ENCODE measurements at places on chromosomes 11 and 22.

- DNase-seq: no peak
These were observed 1.9 kb downstream of the FBXO7 start for GRCh38 chr22:32476281-32477195.

GRCh38 chr11:72001834-72002591, 3.3 kb downstream of the IL18BP start:
- DNase-seq: no peak

- no peak for DNase-seq
These were observed 46.2 kb upstream of the CSTF3 start for GRCh38 chr11:33207408-33207985.

GRCh38 chr11:134452026-134452837, 40.2 kb upstream of the B3GAT1 start:
- no peak for DNase-seq

GRCh38 chr22:27989758-27990450, 70.8 kb upstream of the PITPNB start:
- no peak for DNase-seq

DNA sequence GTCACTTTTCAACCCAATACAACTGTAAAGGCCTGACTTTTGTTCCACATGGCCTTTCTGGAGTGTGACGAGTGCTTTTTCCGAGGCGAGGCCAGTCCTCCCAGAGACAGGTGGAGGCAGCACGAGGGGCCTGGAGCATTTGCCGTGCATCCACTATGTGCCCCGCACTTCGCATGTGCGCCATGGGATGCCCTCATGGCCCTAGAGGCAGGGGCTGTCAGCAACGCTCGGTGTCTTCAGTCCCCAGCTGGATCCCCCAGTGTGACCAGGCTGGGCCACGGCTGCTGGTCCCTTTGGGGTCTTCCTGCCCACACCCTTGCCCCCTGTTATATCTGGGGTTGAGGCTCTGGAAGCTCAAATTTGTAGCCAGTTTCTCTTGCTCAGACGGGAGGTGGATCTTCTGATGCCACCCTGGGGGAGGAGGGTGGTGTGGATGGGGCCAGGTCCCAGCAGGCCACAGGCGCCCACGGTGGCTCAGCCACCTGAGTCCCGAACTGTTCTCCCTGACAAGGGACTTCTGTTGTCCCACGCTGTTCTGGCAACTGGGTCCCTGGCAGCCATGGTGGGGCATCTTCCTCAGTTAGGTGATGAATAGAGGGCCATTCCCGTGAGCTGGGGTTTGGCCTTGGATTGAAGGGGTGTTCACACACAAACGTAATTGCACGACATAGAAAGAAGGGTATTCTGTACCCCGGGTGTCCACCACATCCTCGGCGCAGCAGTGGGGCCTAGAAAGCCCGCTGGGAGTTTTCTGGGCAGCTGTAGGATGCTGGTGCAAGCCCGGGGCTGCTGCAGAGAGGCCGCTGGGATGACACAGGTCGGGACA, 100.9 kb downstream of the CTTN start:
- DNase-seq: no peak

- DNase-seq: no peak
These were observed 30.8 kb downstream of the BLID start for GRCh38 chr11:122085264-122085663.

DNA sequence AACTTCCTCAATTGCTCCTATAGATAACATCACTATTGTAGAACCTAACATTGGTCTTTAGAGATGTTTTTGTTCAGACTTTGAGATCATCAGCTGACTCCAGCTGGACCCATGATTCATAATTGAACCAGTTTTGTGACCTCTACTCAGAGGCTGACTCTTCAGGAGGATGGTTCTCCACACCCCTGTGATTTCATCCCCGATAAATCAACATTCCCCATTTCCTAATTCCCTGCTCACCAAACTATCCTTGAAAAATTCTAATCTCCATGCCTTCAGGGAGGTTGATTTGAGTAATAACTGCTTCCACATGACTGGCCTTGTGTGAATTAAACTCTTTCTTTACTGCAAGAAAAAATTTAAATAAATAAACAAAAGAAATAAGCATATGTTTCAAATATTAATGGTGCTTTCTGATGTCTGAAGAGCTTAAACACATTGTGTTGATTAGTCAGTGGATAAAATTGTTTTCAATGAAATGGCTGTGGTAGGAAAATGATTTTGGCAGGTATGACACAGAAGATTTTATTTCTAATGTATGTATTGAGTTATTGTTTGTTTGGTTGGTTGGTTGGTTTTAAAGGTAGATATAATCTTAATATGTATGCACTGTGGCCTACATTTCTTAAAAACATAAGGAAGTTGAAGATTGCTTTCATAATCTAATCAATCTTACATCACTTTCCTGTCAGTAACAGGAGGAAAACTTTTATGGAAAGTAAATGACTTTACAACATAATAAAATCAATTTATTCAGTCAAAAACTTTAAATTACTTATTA, 427.9 kb upstream of the CCDC179 start:
- DNase-seq: no peak

GRCh38 chr11:76087749-76088148, 118.6 kb downstream of the WNT11 start:
- no peak for DNase-seq

DNA sequence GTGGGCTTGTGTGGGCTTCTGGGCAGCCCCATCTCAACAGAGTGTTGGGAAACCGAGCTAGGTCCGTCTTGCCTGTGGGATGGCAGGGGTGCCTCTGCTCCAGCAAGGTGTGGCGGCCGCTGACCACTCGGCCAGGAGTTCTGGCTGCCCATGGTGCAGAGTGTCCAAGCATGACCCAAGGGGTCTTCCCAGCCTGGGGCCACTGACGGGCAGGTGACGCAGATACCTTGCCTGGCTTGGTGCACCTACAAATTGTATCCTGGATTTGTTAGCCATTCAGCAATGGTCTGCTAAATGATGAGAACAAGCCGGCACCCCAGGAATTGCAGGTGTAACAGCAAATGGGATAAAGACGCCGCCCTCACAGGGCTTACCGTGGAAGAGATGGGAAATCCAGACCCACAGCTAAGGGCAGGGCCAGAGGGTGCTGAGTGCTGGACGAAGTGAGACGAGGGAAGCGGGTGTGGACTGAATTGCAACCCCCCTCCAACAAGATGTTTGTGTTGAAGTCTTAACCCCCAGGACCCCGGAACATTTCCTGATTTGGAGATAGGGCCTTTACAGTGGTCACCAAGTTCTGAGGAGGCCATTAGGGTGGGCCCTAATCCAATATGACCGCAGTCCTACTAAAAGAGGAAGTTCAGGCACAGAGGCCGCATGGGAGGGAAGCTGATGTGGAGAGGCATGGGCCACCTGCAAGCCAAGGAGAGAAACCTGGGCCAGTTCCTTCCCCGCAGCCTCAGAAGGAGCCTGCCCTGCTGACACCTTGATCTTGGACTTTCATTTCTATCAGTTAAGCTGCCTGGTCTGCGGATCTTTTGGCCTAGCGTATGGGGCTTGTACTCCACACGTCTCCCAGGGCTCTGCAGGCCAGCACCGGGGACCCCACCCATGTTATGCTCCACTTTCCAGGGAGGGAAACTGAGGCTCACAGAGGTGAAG, 45.2 kb upstream of the LINC01488 start:
- DNase-seq: no peak

DNA sequence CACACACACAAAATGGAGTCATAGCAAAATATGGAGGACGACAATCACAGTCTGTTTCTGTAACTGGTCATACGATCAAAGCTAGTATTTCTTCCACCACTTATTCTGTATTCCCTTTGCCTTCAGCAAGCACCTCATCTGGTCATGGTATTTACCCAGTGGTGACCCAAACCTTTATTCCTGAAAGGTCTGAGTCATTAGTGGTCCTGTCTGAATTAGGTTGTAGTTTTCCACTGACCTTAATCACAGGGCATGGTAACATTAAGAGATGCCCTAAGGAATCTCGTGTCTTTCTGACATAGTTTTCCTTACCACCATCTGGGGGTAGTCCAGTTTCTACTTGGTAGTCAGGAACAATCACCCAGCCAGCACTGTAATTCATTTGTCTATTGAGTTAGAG, 54.8 kb upstream of the CEP295 start:
- DNase-seq: no peak

DNA sequence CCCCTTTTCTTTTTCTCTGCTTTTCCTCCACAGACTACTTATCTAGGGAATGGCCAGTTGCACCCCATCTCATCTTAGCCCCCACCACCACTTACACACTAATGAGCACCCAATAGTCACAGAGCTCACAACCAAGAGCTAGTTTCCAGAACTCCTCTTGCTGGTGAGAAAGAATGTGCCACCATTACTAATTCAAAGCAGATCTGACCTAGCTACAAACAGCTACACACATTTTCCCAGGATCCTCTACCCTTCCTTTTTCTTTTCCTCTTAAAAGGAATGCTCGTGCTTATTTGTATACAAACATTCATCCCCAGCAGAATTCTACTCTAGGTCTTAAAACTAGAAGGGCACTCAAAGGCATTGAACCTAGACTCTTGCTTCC, 136.8 kb downstream of the CD44 start:
- no peak for DNase-seq

DNA sequence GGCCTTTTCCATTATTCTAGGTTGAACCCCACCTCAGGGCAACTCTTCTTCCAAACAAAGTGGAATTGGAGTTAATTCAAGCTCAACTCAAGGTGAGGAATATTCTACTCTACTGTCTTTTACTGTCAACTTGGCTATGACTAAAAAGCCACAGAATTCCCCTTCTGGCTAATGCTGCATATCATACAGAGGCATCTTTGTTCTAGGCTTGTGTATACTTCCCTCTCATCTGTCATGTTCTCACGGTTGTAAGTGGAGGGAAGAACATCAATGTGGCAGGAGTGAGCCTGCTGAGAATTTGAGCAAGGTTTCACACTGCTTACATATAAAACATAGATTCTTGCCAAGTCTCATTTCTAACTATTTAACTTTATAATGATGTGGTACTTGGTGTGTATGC, 921.4 kb upstream of the CNTN5 start:
- DNase-seq: no peak

DNA sequence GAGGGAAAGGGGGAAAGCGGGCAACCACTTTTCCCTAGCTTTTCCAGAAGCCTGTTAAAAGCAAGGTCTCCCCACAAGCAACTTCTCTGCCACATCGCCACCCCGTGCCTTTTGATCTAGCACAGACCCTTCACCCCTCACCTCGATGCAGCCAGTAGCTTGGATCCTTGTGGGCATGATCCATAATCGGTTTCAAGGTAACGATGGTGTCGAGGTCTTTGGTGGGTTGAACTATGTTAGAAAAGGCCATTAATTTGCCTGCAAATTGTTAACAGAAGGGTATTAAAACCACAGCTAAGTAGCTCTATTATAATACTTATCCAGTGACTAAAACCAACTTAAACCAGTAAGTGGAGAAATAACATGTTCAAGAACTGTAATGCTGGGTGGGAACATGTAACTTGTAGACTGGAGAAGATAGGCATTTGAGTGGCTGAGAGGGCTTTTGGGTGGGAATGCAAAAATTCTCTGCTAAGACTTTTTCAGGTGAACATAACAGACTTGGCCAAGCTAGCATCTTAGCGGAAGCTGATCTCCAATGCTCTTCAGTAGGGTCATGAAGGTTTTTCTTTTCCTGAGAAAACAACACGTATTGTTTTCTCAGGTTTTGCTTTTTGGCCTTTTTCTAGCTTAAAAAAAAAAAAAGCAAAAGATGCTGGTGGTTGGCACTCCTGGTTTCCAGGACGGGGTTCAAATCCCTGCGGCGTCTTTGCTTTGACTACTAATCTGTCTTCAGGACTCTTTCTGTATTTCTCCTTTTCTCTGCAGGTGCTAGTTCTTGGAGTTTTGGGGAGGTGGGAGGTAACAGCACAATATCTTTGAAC, 6.8 kb downstream of the MALAT1 start:
- peak; percentile 50 for DNase-seq

GRCh38 chr11:8315954-8316353, 52.3 kb upstream of the LMO1 start:
- no peak for DNase-seq

- DNase-seq: no peak
These were observed 859.0 kb downstream of the FAM181B start for GRCh38 chr11:81874635-81875034.

DNA sequence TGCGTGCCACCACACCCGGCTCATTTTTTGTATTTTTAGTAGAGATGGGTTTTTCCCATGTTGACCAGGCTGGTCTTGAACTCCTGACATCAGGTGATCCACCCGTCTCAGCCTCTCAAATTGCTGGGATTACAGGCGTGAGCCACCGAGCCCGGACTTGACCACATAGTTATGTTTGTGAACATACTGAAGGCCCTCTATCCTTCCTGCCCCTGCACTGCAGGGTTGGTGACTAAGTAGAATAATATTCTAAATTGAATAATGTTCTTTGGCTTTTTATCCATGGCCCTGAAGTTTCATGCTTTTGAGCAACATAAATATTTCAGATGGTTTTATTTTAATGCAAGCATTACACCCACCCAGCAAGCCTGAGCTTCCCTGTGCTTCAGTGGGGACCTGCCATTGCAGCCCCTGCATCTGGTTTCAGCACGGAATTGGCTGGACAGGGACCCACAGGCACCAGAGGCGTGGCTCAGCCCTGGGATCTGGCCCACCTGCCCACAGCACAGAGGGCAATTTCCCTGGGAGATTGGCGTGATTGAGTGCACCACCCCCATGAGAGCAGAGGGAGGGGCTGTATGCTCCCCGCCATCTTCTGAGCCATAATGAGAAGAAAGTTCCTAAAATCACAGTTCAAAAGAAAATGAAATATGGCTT, 460.5 kb downstream of the BRD1 start:
- no peak for DNase-seq

DNA sequence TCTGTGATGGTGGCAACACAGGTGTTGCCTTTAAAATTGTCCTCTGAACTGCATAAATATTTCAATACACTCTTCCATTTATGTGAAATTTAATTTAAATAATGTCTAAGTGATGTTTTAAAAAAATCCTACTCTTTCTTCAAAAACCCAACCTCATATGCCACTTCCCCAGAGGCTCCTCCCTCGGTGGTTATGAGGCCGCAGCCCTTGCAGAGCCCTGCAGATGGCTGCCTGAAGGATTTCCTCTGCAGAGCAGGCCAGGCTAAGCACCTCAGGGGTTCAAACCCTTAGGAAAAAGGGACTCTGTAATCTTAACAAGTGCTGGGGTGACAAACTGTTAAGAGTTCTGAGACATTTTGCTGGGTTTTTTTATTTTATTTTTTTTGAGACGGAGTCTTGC, 25.2 kb downstream of the MORC2 start:
- peak; percentile 53 for DNase-seq
